Activated CD8-positive, alpha-beta memory T cell treated with anti-CD3 and anti-CD28 coated beads for 1 hour (primary cell): ENCODE measurements at places on chromosomes 4 and X.

DNA sequence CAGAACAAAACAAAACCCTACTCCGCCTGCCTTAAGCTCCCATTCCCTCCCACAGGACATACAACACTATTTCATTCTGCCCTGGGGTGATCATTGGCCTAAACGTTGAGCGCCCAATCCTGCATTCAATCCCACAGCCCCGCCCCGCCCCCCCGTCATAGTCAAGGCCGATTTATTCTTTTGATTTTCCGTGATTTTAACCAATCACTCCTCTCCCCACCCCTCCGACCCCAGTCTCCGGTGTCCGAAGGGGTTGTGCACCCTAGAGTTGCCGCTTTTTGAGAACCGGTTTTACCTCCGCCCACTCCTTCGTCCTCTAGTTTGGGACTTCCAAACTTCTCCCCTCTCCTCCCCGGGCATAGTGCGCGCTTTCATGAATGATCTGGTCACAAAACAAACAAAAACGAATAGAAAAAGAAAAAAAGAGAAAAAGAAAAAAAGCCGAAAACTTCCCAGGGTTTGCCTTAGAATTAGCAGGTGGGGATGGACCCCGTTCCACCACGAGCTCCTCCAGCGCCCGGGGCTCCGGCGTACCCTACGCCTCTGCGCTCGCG is 446 bp upstream of the UBE2A start:
- no peak for DNase-seq

GRCh38 chr4:5079581-5079980 is 28.3 kb downstream of the STK32B start:
- DNase-seq: no peak

GRCh38 chr4:145957302-145957701 is 18.7 kb upstream of the ZNF827 start:
- no peak for DNase-seq

DNA sequence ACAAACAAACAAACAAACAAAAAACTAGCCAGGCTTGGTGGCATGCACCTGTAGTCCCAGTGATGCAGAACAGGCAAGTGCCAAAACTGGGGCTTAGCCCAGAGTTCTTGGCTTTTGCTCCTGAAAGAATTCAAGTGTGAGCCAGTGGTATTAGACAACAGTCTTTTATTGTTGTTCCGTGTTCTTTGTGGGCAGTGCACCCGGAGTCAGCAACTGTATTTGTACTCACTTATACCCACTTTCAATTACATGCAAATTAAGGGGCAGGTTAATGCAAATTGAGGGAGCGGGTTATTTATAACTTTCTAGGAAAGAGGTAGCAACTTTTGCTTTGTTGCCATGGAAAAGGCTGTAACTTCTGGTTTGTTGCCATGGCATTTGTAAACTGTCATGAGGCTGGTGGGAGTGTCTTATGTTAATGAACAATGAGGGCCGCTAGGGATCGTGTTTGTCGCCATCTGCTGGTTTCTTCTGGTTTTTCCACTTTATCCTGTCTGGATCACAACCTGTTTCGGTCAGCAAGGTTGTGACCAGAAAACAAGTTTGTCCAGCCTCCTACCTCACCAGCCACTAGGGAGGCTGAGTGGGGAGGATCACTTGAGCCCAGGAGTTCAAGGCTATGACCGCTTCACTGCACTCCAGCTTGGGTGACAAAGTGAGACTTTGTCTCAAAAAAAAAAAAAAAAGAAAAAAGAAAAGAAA is 88.8 kb upstream of the ESX1 start:
- no peak for DNase-seq

DNA sequence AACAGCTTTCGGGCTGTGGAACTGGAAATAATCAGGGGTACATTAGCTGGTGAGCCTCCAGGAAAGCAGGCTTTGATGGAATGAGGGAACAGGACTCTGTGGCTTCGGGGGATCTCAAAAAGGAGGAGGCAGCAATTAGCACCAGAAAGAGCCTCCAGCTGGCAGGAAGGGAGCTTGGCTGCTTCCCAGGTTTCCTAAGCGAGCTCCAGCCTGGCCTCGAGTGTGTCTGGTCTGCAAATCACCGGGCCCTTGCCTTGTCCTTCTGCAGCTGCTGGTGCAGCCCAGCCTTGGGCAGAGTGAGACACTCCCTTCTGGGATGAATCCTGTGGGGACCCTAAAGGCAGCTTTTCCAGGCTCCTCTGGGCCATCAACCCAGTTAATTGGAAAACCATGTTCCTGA is 10.7 kb upstream of the PDHA1 start:
- no peak for DNase-seq

DNA sequence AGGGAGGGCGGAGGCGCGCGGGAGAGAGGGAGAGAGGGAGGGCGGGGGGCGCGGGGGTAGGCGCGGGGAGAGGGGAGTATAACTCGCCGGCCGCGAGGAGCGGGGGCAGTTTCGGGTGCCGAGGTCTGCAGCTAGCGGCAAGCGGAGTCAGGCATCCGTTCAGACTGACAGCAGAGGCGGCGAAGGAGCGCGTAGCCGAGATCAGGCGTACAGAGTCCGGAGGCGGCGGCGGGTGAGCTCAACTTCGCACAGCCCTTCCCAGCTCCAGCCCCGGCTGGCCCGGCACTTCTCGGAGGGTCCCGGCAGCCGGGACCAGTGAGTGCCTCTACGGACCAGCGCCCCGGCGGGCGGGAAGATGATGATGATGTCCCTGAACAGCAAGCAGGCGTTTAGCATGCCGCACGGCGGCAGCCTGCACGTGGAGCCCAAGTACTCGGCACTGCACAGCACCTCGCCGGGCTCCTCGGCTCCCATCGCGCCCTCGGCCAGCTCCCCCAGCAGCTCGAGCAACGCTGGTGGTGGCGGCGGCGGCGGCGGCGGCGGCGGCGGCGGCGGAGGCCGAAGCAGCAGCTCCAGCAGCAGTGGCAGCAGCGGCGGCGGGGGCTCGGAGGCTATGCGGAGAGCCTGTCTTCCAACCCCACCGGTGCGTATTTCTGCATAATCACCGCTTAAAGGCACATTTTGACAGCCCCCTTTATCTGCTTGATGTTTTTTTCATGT is at the start of gene POU4F2:
Gene POU4F2 (plus strand): TSS at position 108 of the 720 bp plus-strand sequence. CDS start 248 bp downstream, at position 356.
- DNase-seq: no peak

DNA sequence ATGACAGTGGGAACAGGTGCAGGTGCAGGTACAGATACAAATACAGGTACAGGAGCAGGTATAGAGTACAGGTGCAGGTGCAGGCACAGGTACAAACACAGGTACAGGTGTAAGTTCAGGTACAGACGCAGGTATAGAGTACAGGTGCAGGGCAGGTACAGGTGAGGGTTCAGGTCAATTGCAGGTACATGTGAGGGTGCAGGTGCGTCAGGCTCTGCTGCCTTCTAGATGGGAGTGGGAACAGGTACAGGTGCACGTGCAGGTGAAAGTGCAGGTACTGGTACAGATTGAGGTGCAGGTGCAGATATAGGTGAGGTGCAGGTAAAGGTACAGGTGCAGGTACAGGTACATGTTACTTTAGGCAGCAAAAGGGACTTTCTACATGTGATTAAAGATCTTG is 85.7 kb downstream of the CRLF2 start:
- DNase-seq: no peak

DNA sequence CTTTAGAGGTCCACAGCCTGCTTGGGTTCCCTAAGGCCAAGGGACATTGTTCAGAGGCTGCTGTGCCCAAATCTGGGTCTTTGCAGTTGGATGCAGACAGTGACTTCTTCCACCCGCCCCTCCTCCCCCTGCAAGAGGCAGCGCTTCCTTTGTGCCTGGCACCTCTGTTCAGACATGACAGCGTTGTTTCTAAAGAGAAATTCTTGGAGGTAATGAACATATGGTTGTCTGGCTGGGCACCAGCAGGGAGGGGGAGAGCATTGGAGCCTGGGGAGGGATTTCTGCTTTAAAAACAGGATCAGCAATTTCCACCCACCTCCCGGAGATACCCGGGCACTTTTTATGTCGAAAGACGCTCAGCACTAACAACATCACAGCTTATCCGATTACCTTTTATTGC is 51.5 kb downstream of the PSAPL1 start:
- DNase-seq: no peak

- DNase-seq: no peak
Observed at GRCh38 chr4:55742655-55743202, 76.9 kb upstream of the EXOC1L start.

DNA sequence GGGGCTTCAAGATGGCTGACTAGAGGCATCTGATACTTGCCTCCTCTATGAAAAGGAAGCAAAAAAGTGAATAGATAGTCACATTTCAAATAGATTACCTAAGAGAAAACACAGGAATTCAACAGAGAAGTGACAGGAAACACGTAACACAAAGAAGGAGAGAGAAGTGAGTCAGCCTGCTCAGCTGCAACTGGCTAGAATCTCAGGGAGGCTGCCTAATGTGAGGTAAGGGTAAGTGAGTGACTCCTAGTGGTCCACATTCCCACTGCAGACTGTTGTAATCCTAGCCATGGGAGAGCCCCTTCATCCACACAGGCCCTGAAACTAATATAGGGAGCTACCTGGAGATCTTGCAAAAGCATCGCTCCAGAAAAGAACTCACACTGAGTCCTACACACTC is 179.2 kb downstream of the SLC7A11 start:
- no peak for DNase-seq

DNA sequence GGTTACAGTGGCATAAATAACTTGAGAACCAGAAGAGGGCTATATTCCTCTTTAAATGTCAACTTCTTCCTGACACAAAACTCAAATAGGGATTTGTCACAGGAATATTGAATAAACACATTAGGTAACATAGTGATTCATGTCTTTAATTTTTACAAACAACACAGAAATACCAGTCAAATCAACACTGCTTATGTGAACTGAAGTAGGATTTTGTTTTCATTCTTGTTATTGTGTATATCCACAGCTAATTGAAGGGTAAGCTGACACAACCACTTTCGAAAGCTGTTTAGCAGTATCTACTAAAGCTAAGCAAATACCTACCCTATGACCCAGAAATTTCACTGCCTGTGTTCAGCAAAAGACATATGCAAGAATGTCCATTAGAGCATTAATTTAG is 120.4 kb upstream of the EOLA2 start:
- DNase-seq: no peak

DNA sequence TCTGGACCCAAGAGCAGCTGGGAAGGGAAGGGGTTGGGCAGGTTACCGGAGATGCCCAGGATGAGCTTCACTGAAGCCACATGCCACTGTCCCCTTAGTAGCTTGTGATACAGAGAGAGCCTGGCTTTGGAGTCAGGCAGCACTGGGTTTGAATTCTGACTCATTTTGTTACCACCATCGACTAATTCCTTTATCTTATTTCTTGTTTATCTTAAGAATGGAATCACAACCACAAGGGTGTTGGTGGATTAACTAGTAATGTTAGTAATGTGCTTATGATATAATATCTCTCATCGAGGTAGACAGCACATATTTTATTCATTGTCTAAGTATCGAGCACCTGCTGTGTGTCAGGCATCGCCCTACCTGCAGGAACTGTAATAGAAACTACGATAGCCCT is 17.7 kb upstream of the STX18 start:
- no peak for DNase-seq

DNA sequence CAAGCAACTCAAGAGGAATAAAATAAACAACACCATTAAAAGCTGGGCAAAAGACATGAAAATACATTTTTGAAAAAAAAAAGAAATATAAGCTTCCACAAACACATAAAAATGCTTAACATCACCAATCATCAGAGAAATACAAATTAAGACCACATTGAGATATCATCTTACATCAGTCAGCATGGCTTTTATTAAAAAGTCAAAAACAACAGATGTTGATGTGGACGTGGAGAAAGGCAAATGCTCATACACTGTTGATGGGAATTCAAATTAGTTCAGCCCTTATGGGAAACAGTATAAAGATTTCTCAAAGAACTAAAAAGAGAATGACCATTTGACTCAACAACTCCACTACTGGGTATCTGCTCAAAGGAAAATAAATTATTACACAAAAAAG is 59.6 kb downstream of the STK32B start:
- DNase-seq: no peak

DNA sequence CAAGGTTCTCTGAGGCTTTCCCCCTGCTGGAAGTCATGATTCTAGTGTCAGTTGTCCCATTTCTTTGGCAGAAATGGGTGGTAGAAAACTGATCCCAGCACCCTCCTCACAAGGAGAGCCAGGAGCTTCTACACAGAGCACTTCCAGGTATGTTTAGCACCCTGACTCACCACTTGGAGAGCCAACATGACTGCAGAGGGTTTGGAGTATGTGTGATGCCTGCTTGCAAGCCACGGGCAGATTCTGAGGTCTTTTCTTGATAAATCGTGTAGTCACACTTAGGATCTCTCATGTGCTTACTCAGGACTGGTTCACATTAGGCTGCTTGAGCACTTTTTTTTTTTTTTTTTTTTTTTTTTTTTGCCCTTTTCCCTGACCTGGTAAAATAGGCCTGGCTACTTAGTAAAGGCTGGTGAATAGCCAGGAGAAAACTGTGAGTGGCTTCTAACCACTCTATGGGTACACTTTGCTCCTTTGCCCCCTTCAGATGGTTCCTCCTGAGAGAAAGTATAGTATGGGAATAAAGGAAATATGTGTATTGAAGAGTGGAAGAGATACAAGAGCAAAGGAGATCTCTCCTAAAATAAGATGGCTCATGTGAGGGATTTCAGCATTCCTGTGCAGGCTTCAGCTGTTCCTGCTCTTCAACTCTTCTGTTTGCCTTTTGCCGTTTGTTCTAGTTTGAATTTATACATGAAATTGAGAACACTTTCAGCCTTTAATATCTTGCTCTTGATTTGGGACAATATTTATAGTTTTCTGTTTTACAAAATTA is 103.6 kb downstream of the EMCN start:
- no peak for DNase-seq

GRCh38 chrX:54865208-54865607 is 55.4 kb upstream of the TRO start:
- DNase-seq: no peak

DNA sequence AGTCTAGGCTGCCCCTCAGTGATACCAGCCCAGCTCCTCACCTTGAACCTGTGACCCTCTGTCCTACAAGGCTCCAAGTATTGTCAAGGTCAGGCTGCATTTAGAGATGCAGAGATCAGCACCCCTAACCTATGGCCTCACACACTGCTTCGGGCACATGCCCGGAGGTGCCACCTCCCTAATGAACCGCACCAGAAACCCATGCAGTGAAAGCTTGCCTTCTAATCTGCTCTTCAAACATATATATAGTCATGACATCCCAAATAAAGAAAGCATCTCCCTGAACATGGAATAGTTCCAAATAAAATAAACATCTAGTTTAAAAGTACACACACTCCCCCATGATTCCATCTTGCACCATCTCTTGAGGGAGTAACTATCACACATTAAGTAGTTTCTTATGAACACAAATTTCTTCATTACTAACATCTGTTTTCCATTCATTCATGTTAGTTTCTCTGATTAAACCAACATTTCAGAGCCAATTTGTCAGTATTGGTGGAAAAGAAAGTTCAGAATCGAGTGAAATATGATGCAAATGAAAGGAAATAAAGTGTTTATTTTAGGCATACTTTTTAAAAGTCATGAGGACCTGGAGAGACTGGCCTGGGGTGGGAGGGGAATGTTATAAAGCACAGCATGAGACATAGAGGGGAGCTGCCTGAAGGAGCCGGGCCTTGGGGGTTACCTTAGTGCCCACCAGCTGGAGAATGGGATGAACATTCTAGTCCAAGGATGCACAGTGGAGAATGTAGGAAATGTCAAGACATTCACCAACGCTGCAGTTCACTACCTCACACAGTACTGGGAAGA is 19.2 kb downstream of the CC2D2A start:
- DNase-seq: no peak

GRCh38 chr4:120819805-120820437 is 102.6 kb downstream of the PRDM5 start:
- no peak for DNase-seq
